ENCODE measurements at places on chromosomes 5 and 9.

DNA sequence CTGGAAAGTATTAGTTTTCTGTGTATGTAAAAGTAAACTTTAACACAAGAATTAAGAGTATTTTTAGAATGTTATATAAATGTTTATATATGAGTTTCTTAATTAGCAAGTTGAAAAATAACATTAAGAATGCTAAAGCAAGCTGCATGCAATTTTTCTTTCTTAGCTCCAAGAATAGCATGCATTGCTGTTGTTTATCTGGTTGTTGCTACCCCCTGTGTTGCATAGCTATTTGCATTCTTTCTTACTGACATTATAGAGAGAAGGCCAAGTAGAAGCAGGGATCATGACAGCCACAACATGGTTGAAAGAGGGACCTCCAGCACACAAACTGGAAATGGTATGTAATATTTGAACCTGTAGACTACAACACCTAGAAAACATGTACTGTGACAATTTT lies 94.8 kb downstream of the ERCC6L2 start:
- H3K27me3 ChIP-seq = no peaks in the 10 kb centered on the region
- H3K36me3 ChIP-seq = no peaks in the 10 kb centered on the region
- no peak for DNase-seq

DNA sequence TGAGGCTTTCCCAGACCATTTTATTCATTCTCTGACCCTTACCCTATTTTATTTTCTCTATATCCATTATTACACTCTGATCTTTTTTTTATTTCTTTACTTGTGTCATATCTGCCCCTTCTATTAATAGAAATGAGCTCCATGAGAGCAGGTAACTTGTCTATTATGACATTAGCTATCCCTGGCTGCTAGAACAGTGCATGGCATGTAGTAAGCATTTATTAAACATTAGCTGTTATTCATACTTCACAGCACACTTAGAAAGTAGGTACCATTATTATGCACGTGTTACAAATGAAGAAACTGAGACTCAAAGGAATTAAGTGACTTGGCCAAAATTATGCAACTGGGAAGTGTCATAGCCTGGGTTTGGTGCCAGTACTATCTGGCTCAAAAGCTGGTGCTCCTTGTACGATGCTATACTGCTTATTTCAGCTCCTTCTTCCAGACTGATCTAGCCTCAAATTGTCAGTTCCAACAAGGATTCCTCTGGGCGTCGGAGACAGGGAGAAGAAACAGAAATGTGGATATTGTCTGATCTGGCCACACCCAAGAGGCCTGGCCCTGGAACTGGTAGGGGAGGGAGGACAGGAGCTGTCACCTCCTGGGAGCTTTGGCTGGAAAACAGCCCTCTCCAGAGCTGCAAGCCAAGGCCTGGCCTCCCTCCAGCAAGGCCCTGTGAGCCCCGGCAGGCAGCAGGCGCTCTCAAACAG lies 10.8 kb upstream of the NIPAL4 start:
- H3K27me3 ChIP-seq = no peaks in the 10 kb centered on the region
- H3K4me3 ChIP-seq = no peak overlapping the region
- peaks cover 3% of the 10 kb centered on the region for H3K4me1 ChIP-seq

DNA sequence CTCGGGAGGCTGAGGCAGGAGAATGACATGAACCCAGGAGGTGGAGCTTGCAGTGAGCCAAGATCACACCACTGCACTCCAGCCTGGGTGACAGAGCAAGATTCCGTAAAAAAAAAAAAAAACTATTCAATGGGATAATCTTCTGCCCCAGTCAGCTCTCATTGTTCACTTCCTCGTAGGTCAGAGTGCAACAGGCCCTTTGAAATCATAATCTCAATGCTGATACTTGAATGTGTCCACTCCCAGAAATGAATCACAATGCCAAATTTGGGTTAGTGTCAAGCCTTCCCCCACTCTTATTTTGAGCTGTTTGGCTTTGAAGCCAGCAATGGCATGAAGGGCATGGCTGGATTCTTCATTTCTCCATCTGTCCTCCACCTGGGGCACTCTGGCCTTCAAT lies 610.3 kb upstream of the KLF4 start:
- H3K4me3 ChIP-seq = no peak overlapping the region
- no peak overlapping the region for H3K27ac ChIP-seq
- H3K27me3 ChIP-seq = no peaks in the 10 kb centered on the region
- DNase-seq = no peak
- H3K36me3 ChIP-seq = no peaks in the 10 kb centered on the region
- no peaks in the 10 kb centered on the region for H3K4me1 ChIP-seq

DNA sequence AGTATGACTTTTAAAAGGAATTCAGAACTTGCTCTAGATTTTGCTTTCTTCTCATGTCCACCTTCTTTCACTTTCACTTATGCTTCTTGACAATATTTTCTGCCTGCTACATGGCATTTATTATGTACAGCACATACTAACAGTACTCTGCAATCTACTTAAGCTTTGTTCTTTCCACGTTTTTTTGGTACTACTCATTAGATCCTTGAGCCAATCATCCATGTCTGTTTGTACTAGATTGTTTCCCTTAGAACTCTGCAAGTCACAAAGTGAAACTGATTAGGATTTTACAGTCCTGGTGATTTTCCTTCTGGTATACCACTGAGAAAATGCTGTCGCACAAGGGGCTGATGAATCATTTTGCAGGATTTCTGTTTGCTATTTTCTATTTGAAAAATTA lies 78.3 kb downstream of the PARP8 start:
- no peak overlapping the region for H3K4me3 ChIP-seq
- H3K27me3 ChIP-seq = no peaks in the 10 kb centered on the region
- H3K27ac ChIP-seq = no peak overlapping the region
- no peaks in the 10 kb centered on the region for H3K36me3 ChIP-seq

DNA sequence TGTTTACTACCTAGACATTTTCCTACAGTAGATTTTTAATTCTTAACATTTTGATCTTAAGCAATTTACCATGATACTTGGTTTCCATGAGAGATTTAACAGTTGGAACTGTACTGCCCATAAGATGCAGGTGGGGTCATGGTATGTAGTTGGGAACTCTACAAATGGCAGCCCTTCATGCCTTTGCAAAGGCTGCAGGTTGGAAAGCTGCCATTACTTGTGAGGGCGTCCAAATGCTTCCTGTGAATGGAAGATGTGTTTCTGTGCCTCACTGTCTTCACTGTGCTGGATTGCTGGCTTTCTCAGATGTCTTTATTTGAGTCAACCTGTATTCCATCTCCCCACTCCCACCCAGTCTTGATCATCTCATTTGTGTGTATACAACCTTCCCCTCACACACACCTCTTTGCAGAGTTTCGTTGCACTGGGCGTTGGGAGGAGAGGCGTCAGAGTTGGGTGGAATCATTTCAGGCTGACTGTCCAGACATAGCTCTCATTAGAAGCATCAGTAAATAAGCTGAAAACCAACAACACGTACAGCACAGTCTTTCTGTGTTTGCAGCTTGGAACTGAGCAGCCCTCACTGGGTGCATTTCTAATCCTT lies 14.8 kb upstream of the ABL1 start:
- no peaks in the 10 kb centered on the region for H3K27me3 ChIP-seq
- DNase-seq = no peak
- no peaks in the 10 kb centered on the region for H3K36me3 ChIP-seq
- peaks cover 18% of the 10 kb centered on the region for H3K4me1 ChIP-seq

GRCh38 chr5:51621156-51621555 lies 237.9 kb downstream of the ISL1 start:
- DNase-seq = no peak
- no peak overlapping the region for H3K4me3 ChIP-seq
- H3K36me3 ChIP-seq = no peaks in the 10 kb centered on the region

Data from spinal cord (tissue), 10 donors.